Fibroblast of the conjunctiva (primary cell): ENCODE measurements at places on chromosomes 4 and X.

DNA sequence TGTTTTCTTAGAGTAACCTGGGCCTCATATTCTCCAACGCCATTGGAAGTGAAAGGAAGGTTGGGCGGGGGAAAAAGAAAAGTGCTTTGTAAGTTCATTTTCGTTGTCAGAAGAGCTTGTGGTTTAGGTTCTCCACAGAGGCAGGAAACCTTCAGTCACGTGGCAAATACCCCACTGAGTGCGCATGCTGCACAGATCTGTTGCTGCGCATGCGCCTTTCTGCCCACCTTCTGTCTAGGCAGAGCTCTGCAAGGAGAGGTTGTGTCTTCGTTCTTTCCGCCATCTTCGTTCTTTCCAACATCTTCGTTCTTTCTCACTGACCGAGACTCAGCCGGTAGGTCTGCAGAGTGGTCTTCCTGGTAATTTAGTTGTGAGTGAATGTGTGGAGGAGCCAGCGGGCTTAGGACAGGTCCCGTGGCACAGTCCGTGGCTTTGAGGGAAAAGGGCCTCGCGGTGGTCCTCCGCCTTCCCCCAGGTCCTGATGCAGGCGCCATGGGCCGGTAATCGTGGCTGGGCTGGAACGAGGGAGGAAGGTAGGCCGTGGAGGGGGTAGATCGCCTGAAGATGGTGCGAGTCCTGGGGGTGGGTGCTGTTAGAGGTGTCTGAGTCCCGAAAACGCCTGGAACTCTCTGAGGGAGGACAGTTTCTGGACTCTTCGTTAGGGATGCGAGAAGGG lies at the start of gene PAGE5:
PAGE5 (plus strand) TSS at position 228 of the 676 bp plus-strand sequence. CDS start 1,037 bp downstream, outside the sequence.
- DNase-seq: no peak

DNA sequence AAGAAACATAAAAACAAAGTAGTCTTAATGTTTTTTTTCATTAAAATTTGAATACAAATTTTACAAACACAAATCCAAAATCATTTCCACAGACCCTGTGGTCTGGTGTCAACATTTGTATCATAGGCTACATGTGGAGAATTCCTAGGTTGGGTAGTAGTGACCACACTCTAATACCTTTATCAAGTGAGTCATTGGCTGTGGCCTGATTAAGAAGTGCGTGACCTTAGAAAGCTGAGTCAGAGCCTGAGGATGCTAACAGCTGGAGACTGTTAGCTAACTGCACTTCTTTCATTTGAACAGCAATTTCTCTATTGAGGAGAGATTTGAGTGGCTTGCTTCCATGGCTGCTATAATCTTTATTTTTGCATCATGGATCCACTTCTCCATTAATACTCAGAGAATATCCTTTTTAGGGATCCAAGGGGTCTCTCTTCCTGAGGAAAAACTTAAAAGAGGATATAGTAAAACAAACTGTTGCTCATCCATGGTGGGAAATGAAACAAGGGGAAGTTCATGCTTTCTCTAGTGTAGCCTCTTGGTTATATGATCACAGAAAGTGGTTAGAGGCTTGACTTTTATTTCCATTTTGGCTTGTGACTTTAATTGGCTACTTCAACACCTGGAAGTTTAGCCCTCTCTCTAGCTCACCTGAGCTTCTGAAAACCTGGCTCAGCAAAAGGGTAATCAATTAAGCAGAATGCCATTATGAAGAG lies 335.8 kb downstream of the PABPC4L start:
- DNase-seq: peak; percentile 63

DNA sequence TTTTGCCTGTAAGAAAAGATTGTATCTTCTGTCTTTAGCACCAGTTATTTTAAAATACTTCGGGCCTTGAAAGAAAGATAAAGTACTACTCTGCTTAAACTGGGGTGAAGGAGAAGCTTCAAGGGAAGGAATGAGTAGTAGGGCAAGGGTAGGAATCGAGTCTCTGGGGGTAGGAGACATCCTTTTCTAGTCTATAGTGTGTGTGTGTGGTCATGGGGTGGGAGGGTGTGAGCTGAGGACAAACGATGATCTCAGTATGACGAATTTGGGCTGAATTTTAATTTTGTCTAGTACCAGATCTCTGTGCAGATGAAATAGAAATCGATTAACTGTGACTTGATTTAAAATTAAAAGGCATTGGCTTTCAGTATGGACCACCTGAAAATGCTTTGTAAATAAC lies 3.3 kb upstream of the MYOZ2 start:
- peak; percentile 51 for DNase-seq

GRCh38 chrX:154046940-154047610 lies 27.4 kb upstream of the IRAK1 start:
- DNase-seq: no peak

DNA sequence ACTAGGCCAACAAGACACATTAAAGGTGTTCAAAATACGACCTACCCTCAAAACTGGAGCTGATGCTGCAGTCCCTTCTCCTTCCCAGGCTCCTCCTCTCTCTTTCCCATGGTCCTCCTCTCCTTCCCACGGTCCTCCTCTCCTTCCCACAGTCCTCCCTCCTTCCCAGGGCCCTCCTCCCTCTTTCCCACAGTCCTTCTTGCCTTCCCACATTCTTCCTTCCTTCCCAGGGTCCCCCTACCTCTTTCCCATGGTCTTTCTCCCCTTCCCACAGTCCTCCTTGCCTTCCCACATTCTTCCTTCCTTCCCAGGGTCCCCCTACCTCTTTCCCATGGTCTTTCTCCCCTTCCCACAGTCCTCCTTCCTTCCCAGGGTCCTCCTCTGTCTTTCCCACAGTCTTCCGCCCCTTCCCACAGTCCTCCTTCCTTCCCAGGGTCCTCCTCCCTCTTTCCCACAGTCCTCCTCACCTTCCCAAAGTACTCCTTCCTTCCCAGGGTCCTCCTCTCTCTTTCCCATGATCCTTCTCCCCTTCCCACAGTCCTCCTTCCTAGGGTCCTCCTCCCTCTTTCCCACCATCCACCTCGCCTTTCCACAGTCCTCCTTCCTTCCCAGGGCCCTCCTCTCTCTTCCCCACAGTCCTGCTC lies 54.2 kb downstream of the SH3KBP1 start:
- no peak for DNase-seq

DNA sequence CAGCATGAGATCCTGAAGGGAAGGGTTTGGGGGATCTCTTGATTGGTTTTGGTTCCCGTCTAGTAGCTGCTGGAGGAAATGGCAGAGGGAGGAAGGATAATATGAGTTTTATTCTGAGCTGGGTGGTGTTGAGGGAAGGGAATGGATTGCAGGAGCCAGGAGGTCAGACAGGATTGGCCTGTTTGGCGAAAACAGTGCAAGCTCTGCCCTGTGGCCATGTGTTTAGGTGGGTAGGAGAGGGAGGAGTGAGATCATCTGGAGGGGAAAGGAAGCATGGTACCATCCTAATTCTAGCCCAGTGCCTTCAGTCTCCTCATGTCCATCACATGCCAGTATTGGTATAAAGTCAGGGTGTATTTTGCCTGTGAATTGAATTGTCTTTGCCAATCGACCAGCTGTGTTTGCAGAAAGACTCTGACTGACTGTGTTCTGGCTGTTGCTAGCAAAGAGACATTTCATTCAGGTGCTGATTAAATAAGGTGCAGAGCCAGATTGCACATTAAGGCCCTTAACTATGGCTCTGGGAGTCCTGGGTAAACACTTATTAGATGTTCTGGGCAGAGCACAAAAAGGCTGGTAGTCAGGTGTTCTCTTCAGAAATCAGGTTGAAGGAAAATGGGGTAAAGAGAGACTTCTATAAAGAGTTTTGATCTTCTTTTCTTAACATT lies 10.0 kb downstream of the TMEM164 start:
- no peak for DNase-seq

DNA sequence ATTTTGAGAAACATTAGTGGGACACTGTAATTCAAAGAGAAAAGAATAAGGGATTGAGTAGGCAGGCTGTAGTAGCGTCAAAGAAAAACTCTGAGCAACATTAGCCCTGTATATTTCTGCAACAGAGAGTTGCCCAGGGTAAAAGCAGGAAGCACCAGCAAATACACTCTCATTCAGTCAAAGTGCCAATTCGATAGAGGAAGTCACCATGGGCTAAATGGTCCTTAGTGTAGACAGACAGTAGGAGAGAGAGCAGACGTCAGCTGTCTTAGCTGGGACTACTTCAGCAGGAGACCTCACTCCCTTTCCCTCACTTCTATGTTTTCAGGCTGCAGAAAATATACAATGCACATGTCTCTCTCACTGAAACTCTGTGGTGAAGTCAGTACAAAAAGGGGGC lies 2073.8 kb upstream of the TENM3 start:
- DNase-seq: no peak

DNA sequence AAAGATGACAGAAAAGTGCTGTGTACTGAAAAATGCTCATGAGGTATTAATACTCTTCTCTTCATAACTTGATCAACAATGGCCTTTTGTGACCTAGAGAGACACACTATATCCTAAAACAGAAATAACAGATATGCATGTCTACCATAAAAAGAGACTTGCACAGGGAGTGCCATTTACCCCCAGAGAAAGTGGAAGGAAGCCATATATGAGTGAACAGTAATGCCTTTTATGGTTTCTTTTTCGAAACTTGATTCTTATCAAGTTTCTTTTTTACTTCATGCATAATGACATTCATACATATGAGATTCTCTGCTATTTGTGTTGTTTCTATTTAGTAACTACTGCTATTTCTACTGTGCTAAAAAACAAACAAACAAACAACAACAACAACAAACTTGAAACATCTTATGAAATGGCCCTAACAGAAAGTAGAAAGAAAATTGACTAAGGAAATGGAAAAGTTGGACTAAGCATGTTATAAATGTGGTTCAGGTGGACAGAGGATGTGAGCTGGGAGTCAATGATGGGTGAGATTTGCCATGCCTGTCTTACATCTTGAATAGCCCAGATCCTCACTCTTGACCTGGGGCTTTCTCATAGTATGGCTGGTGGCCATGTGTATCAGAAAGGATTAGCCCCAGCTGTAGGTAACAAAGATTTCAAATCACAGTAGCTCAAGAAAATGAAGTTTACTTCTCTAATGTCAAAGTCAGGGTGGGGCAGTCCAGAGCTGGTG lies 43.8 kb downstream of the GEMIN8 start:
- no peak for DNase-seq

DNA sequence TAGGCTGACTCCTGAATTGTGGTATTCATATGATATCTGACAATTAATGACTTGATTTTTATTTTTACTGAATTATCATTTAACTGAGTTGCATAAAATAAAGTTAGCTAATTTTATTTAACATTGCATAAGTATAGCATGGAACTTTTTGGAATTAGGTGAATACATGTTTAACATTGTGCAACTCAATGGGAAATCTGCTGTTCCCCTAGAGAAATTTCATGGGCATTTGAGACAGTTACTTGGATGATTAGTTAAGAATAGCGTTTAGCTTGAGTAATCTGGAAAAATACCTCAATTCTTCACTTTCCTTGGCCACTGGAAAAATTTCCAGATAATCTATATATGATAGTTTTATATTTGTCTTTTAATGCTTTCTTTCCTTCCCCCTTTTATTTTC lies 42.5 kb downstream of the NPNT start:
- no peak for DNase-seq

GRCh38 chrX:154008521-154008920 lies 11.2 kb downstream of the IRAK1 start:
- DNase-seq: no peak

DNA sequence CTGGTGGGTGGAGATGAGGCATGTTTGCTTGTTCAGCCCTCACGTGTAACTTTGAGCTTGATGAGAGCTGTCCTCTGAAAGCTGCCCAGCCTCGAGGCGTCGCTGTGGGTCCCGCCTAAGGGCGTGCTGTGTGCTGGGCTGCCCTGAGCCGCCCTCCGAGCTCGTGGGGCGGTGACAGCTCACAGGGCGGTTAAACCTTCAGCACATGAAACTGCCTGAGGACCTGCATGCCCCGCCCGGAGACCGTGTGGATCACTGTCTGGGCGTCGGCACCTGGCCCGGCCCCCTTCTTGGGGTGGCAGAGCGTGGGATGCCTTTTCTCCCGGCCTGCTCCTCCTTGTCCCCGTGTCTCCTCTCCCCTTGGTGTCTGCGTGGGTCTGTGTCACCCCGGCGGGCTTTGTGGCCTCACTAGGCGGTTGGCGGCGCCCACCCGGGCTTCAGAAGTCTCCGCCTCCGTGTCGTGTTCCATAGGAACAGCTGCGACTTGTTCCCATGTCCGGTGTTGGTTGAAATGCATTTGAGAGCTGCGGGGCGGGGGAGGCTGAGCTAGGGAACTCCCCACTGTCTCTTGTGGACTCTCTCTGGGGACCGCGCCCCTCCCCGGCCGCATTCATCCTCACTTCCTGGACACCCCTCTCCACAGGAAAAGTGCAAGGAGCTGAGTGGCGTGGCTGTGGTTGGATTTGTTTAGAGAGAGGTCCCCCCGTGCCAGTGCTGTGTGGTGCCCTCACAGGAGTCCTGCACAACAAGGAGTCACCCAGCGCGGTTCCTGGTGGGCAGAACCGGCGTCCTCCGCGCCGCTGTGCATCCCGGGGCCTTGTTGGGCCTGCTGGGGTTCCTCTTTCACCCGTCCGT lies 6.8 kb downstream of the AKAP17A start:
- no peak for DNase-seq

GRCh38 chr4:76960014-76960413 lies 10.5 kb downstream of the SEPTIN11 start:
- DNase-seq: no peak

GRCh38 chrX:118221270-118221669 lies 104.7 kb upstream of the KLHL13 start:
- no peak for DNase-seq

GRCh38 chr4:1354136-1354982 lies 7.4 kb downstream of the UVSSA start:
- DNase-seq: no peak

- peak; percentile 10 for DNase-seq
These were observed 660 bp upstream of the HSPA4L start for GRCh38 chr4:127781300-127782024.

- DNase-seq: no peak
These were observed 45.9 kb downstream of the VEGFC start for GRCh38 chr4:176746846-176747245.

DNA sequence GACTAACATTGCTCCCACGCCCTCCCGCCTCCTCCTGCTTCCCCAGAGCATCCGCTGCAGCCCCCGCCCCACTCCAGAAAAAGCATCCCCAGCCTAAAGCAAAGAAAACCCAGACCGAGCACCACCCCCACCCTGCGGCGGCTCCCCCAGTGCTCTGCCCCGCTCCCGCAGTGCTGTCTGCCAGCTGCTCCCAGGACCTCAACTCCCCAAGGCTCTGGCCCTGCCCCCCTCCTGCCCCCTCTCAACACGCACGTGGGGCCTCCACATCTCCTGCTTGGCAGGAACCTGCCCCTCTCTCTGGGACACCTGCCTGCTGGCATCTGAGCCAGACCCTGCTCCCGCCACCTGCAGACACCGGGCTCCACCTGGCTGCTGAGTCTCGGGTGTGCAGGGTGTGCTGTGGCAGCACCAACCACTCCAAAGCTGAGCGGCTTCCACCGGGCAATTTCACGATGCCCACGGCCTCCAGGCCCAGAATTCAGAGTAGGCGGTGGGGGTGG lies 79.4 kb downstream of the FAM53A start:
- DNase-seq: no peak
